Stimulated activated CD8-positive, alpha-beta memory T cell treated with anti-CD3 and anti-CD28 coated beads, Interleukin-4, amount 100 ng/mL, for 1 hour (primary cell): ENCODE measurements at places on chromosomes 3 and 15.

DNA sequence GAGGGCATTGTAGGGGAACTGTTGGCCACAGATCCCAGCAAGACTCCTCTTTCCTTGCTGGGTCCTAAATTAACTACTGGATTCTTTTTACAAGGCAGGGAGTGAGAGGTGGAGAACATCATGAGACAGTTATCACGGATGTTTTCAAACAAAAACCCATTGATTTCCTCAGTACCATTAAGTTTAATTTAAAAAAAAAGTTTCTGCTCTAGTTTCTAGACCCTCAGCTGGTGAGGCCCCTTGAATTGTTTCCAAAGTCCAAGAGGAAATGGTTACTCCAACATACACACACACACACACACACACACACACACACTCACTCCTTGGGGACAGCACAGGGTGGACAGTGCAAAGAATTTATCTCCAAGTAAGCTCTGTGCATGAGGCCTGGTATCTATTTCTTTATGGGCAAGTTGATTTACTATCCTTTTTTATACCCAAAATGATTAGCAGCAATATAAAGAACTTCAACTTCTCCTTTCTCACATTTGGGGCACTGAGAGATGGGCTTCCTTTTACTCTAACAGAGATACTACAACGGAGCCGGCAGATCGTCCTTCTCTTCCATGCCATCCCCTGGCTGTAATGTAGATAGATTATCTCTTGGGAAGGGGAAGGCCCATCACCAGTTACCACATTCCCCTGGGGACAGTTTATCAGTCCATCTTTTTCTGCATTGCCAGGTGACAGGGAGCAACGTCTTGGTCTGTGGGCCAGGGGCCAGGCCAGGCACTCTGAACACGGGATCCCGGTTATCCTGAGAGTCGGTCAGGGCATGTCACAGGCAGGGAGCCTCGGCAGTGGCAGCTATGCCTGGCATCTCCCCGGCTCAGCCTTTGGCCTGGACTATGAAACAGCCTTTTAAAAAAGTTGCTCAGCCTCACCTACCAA lies 54.7 kb downstream of the CORO2B start:
- DNase-seq, result no peak

DNA sequence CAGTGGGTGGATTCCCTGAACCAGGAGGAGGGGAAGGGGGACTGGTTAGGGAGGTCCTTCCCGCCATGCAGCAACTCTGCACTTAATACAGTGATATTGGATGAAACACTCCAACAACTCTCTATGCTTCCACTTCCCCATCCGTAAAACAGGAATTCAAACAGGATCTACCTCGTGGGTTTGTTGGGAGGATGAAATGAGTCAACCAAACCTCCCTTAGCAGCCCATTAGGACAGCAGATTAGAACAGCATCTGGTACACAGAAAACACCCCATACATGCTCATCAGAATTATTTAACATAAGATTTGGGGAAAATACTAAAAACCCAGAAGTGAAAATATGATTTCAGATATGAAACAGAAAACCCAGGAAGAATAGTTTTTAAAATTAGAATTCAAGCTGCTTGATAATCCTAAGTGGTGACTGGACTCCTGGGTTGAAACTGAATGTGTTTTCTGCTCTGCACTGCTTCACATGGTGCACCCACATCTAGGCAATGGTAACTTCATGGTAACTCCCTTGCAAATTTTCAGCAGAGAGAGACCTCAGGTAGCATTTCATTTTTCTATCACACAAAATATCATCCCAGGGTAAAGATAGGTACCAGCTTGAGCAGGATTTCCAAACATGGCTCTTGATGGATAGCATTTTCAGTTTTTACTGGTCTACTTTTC lies 326.8 kb upstream of the FRG2C start:
- DNase-seq, result no peak

- DNase-seq, result no peak
Observed at GRCh38 chr3:37129871-37130270, 44.5 kb downstream of the LRRFIP2 start.

DNA sequence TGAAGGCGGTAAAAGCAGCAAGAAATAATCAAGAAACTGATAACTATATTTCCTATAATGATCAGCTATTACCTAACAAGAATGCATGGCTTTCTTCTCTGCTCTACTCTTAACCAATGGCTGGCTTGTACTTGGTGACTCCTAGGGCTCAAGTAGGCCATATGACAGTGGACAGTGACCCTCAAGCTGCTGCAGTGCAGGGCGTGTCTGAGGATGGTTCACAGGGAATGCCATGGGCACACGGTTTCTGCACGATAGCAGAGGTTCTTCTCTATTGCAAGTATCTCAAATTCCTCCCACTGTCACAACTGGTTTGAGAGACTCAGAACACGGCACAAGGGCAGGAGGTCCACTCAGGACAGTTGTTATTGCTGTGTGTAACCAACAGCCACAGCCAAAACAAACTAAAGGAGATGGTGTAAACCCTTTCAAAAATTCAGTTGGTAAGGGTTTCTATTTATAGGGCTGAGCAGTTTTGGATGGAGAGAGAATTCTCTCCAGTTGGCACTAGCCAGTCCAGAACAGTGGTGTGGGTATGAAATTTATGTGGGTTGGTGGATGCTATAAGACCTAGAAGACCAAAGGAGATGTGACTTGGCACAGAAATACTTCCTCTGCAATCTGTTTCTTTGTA lies 103.2 kb upstream of the ST8SIA2 start:
- no peak for DNase-seq

DNA sequence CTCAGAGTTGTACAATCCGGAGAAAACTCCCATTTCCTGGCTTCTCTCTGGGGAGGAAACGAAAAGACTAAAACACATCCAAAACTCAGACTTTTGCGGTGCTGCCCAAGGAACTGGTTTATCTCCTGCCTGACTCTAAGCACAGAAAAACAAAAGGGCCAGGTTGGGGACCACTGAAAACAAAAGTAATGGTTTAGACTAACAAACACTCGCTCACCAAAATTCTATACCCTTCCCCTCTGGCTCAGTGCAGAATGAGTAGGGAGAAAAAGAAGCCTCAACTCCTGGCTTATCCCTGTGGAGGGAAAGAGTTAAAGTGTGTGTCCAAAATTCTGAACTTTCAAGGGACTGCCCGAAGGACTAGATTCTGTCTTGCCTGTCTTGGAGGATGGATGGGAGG lies 173.6 kb downstream of the FGF12 start:
- DNase-seq, result no peak

GRCh38 chr3:180180795-180181194 lies 144.1 kb upstream of the PEX5L start:
- no peak for DNase-seq

DNA sequence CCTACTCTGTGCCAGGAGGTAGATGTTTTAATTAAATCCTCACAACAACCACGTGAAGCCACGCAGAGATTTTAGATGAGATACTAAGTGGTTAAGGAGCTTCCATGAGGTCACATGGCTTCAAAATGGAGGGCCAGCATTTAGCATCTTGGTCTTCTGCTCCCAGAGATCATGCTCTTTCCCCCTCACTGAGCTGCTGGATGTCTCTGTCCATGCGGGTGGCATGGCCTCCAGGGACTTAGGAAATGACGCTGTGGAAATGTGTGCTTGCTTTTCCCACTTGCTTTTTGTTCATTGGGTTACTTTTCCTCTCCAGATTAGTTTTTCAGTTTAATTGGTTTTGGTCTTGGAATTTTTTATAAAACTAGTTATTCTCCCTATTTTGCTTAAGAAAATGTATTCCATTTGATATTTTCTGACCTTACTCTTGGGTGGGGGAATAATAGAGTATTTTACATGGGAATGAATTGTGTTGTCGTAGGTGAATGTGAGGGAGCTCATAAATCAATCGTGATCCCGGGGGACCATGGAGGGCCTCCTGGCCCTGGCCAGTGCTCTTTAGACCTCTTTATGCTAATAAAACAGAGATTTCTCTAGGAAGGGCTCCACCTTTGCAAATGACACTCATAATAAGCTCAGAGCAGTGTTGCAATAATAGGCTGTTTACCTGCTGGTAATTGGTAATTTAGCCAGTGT lies 376.0 kb upstream of the ONECUT1 start:
- DNase-seq, result no peak

DNA sequence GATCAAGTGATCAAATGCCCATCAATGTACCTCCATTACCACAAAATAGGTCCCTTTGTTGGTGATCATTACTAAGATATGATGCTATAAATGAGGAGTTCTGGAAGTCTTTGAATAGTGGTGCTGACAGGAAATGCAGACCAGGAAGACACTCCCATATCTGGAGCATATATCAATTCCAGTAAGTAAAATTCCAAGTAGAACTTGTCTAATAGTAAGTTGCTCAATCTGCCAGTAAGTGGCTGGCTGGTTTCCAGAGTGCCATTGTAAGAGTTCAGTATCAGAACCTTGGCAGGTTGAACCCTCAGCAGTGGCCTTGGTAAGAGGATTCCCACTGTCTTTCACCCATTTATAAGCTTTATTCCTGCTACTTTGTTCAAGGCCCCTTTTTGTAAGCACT lies 379.9 kb upstream of the RBMS3 start:
- no peak for DNase-seq

- no peak for DNase-seq
Observed at GRCh38 chr3:10733297-10733696, 82.7 kb upstream of the SLC6A11 start.

DNA sequence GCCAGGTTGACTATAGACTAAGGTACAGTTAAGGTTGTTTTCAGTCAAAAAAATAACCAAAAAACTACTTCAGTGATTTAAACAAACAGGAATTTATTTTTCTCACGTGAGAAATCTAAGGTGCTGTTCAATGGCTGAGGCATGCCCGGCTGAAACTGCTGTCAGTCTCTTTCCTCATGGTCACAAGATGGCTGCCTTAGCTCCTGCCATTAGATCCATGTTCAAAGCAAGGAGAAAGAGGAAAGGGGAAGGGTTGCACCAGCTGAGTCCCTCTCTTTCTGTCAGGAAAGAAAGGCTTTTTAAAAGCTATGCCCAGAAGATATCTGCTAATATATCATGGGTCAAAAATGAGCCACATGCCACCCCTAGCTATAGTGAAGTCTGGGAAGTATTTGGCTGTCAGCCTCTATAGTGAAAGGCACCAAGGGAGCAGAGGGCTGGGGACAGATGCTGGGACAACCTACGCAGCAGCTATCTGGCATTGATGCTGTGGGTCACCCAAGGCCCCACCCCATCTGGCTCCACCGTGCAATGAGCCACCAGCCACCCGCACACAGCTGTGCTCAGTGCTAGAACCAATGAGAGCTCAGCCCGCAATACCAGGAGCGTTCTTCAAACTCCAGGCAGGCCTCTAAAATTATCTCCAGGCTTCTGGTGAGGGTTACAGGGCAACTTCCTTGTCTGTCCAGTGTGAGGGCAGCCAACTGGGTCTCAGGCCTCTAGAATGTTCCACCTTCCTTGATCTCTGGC lies 64.7 kb upstream of the GATA2 start:
- DNase-seq, result no peak

GRCh38 chr15:59847968-59848367 lies 156.1 kb upstream of the FOXB1 start:
- DNase-seq, result no peak

- no peak for DNase-seq
Observed at GRCh38 chr15:92944946-92945521, 44.9 kb downstream of the CHD2 start.

GRCh38 chr3:30623351-30623750 lies 16.9 kb downstream of the TGFBR2 start:
- no peak for DNase-seq

GRCh38 chr3:187012609-187013051 lies 82.3 kb downstream of the ST6GAL1 start:
- DNase-seq, result no peak

GRCh38 chr15:60392986-60393790 lies 4.6 kb downstream of the ANXA2 start:
- DNase-seq, result no peak

GRCh38 chr3:188798556-188799145 lies 373.1 kb upstream of the TPRG1 start:
- no peak for DNase-seq

GRCh38 chr3:123387532-123387931 lies 61.4 kb downstream of the ADCY5 start:
- no peak for DNase-seq

GRCh38 chr15:72890043-72890442 lies 106.5 kb upstream of the ADPGK start:
- DNase-seq, result no peak

DNA sequence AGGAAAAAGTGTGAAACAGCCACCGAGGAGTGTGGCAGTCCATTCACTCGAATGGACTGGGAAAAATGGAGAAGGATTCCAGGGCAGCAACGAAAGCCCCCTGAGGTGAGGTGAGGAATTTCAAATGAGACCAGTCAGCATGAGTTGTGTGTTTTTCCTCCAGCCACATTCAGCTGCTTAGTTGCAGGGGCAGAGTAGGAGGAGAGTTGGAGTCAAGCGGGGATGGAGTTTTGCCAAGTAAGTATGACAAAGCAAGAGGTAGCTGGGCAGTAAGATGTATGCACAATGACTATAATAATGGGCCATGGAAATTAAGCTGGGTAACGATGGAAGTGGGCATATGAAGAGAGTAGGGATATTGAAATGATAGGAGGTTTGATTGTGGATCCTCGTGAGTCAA lies 64.4 kb downstream of the CCDC54 start:
- DNase-seq, result no peak

DNA sequence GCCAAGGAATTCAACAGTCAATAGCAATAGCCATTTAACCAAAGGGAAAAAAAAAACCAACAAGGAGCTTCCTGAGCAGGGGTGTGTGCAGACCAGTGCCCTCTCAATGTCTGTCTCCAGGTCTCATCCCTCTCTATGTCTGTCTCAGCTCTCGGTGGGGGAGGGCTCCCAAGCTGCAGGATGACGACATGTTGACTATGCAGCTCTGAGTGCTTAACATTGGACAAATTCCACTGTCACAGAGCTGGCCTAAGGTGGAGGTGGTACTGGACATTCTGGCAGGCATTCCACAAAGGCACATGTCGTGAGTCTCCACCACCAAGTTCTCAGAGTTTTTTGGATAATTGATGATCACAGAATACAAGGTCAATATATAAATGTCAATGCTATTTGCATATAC lies 2.0 kb upstream of the CAPN7 start:
- DNase-seq, result no peak

- no peak for DNase-seq
Observed at GRCh38 chr3:9342696-9343095, 20.2 kb upstream of the THUMPD3 start.

- DNase-seq, result no peak
Observed at GRCh38 chr15:44712346-44713005, 1.2 kb downstream of the B2M start.

- DNase-seq, result no peak
Observed at GRCh38 chr3:134544316-134544715, 58.5 kb downstream of the CEP63 start.

- no peak for DNase-seq
Observed at GRCh38 chr15:64665179-64665578, 110.2 kb downstream of the RBPMS2 start.

- no peak for DNase-seq
Observed at GRCh38 chr15:26771578-26772153, 1.2 kb downstream of the GABRB3 start.

GRCh38 chr3:26308454-26308853 lies 314.1 kb upstream of the LRRC3B start:
- no peak for DNase-seq

GRCh38 chr15:41556677-41557076 lies 2.3 kb upstream of the TYRO3 start:
- DNase-seq, result no peak
